ENCODE measurements at places on chromosomes 4 and X. TPM values are rescaled to one million over a fixed set of nuclear protein-coding genes. Genes with fewer than 3 reads are reported as not detected.

- DNase-seq = no peak
Observed at GRCh38 chr4:184807256-184807655, 18.5 kb downstream of the ACSL1 start.

- DNase-seq = no peak
Observed at GRCh38 chrX:65932173-65933084, 107.5 kb downstream of the VSIG4 start.

GRCh38 chr4:180310616-180311015, 1932.6 kb upstream of the TENM3 start:
- DNase-seq = no peak

GRCh38 chrX:21806691-21807090, 32.7 kb upstream of the MBTPS2 start:
- DNase-seq = peak; percentile 26

- peak; percentile 79 for DNase-seq
Observed at GRCh38 chr4:71206763-71207162, 132.1 kb upstream of the SLC4A4 start.

- DNase-seq = no peak
Observed at GRCh38 chr4:133588306-133588705, 439.2 kb downstream of the PCDH10 start.

Gene CT47C1
- not detected for total RNA-seq

DNA sequence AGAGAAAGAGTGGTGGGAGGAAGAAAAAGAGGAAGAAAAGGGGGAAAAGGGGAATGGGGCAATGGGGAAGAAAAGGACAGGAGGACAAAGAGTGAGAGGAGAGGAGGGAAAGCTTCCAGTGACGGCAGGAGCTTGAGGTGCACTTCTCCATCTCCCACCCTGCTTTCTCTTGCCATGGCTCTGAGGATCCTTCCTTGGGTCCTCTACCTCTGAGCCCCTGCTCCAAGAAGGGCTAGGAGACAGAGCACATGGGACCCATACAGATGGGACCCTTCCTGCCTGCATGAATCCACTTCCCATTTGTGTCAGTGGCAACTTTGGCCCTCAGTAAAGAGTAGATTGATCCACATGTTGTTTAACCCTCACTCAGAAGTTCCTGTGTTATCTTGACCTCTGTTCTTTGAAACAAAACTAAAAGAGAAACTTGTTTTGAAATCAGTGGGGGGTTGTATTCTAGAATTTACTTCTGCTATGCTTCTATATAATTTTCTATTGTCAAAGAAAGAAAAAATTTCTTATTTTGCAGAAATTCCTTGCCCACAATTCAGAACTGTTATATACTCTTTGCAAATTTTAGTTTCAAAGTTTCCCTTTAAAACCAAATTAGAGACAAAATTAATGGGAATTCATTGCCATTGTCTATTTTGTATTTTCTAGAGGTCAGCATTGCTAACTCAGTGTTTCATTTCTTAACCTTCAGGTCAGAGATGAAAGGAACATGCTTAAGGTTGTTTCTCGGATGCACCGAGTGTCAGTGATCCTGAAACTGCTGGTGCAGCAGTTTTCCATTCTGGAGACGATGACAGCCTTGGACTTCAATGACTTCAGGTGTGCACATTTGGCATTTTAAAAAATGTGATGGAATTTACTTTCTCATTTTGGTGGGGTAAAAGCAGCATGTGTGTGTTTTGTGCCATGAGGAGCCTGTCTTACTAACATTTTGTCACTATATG, 5.0 kb downstream of the TDO2 start:
- no peak for DNase-seq

Gene CITED1
- not detected for total RNA-seq

Gene ALB
- total RNA-seq = not detected

- peak; percentile 40 for DNase-seq
Observed at GRCh38 chrX:53714580-53715345, 28.2 kb upstream of the HUWE1 start.

Gene IL3RA
- total RNA-seq = not detected

Gene CT45A10
- not detected for total RNA-seq

- peak; percentile 83 for DNase-seq
Observed at GRCh38 chrX:63747331-63747730, 37.7 kb downstream of the ARHGEF9 start.

- peak; percentile 96 for DNase-seq
Observed at GRCh38 chr4:37648084-37648817, 37.9 kb downstream of the RELL1 start.

Gene TMPRSS11A
- not detected for total RNA-seq

- peak; percentile 24 for DNase-seq
Observed at GRCh38 chr4:159178151-159178546, 75.3 kb downstream of the RAPGEF2 start.

GRCh38 chrX:116694046-116694445, 231.3 kb upstream of the CT83 start:
- DNase-seq = no peak

Gene XPNPEP2
- total RNA-seq = 1.9 TPM

DNA sequence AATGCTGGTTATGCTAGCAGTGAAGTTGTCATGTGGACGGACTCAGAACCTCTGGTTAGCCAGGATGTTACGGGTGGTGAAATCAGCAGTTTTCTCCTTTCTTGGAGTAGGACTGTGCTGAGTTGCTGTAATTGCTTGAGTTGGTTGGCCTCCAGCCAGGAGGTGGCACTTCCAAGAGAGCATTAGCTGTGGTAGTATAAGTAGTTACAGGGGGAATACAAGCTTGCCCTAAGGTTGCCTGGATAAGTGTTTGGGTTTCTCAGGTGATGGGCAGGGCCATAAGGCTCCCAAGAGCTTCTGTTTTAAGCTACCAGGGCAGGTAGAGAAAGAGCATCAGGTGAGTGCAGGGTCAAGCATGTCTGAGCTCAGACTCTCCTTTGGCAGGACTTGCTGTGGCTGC, 103.0 kb downstream of the ZNF518B start:
- no peak for DNase-seq

Gene PCYT1B
- not detected for total RNA-seq

Gene RTL5
- total RNA-seq = 1.0 TPM

- no peak for DNase-seq
Observed at GRCh38 chr4:139675651-139676050, 10.0 kb downstream of the MGST2 start.

Gene TLR8
- total RNA-seq = not detected

DNA sequence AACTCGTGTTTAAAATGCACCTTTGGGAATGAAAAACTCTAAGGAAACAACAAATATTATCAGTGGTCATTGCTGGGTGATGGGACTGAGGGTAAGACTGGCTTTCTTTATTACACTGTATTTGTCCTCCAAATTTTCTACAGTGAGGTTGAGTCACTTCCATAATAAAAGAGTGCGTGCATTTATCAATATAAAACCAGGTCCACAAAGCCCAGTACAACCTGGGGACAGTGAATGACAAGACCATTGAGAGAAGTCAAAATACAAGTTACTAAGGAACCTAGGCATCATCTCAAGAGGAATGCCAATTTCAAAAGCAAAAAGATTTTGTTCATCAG, 76.4 kb downstream of the MAGED4 start:
- DNase-seq = no peak

Gene NLRP2B
- not detected for total RNA-seq

GRCh38 chr4:151215295-151215694, 61.7 kb upstream of the PRSS48 start:
- no peak for DNase-seq

Gene NRK
- not detected for total RNA-seq

DNA sequence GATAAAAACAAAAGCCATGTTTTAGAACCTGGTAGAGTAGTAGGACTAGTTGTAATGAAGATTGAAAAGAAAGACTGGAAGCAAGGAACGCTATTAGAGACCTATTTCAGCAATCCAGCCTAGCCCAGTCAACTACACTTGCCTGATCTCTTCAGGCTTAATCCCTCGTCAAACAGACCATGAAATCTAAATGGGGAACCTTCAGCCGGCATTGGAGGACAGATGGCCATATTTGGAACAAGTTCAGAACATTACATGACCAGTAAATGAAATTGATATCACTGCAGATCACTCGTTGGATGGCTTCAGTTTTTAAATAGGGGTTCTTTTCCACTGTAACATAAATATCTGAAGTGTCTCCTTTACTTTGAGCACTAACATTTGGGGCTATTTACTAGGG, 84.8 kb upstream of the WDR44 start:
- no peak for DNase-seq

Gene DDX3X
- 206 TPM for total RNA-seq

DNA sequence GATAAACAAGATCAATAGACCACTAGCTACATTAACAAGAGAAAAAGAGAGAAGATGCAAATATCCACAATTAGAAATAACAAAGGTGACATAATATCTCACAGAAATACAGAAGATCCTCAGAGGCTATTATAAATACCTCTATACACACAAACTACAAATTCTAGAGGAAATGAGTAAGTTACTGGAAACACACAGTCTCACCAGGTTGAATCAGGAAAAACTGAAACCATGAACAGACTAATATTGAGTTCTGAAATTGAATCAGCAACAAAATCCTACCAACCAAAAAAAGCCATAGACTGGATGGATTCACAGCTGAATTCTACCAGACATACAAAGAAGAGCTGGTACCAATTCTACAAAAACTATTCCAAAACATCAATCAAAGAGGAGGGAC, 211.8 kb upstream of the CPEB2 start:
- no peak for DNase-seq

Gene SYN1
- not detected for total RNA-seq

DNA sequence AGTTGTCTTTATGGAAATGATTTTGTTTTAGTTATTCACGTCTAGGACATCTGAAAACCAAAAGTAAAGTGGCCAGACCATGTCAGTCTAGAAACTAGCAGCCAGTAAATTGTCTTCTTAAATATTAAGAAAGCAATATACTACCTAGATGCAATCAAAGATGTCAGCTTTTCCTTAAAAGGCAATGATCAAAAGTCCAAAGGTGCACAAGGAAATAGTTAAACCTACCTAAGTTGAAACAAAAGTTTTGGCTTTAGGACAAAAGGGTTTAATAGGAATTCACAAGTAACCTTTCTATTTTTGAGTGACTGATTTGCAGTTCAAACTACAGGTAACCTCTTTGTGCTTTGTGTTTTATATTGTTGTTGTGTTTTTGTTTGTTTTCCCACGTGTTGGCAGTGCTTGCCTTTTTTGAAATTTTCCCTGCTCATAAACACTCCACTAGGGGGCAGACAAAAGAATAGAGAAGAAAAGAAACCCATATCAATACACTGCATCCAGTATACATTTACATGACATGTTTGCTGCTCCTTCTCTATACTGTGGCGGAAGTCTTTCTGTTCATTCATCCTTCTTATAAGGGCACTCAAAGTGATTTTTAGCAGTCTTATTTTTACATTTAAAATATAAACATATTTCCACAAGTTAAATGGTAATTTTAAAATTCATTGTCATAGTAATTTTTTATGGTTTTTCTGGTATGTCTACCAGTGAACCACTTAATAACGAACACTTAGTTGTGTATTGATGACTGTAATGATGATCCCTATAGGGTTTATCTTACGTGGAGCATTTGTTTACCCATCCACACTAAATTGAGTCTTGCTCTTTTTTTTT, 62.7 kb downstream of the GAB1 start:
- DNase-seq = peak; percentile 67

- DNase-seq = no peak
Observed at GRCh38 chr4:23166407-23166806, 473.7 kb downstream of the GBA3 start.

DNA sequence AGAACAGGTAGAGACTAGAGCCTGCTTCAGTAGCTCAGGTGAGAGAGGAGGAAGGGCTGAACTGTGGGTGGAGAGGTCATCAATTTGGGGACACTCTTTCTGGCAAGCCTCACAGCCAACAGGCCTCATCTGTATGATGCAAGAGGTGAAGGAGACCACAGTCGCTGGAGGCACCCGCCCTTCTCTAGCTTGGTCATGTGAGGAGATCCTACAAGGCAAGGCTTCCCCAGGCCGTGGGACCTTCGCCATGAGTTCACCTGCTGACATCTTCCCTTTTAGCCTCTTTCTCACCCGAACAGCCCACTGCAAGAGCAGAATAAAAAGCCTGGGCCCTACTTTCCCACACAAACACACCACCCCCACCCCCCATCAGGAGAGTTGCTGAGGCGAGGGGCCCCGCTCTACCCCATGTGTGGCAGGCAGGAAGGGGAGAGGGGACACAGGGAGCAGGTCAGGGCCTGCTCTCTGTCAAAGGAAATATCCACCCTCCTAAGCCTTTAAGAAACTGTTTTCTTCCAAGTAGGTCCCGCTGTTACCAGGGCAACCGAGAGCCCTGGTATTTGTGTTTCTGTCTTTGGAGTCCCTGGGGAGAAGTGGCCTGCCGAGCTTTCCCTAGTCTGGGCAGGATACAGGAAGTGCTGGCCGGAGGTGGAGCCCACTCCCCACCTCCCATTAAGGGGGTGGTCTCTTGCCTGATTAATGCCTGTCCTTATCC, 8.1 kb downstream of the RTL5 start:
- DNase-seq = peak; percentile 22

- DNase-seq = peak; percentile 35
Observed at GRCh38 chr4:98092833-98093439, 50.3 kb downstream of the STPG2 start.

DNA sequence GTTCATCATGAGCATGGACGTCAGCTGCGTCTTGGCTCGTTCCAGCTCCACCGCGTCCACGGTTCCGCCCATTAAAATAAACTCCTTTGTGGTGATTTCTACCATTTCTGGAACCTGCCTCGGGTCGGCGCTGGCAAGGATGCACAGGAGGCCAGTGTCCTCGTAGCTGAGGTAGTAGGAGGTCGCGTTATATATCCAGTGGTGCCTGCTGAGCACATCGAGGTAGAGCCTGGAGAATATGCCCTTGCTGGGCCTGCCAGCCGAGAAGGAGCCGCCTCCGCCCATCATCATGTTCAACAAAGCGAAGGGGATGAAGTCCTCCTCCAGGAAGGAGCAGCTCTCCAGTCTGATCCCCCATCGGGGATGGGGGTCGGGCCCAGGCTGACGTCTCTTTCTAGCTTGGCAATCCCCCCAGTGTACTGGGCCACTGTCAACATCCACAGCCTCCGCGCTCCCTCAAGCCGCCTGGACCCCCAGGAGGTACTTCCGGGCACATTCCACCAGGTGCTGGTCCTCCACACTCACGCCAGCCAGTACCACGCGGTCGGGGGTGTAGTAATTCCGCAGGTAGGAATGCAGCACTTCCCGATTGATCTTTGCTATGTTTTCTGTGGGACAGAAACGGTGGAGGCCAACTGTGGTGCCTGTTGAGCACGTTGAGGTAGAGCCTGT, 120.9 kb upstream of the GRID2 start:
- no peak for DNase-seq

Gene PASD1
- not detected for total RNA-seq

- DNase-seq = no peak
Observed at GRCh38 chr4:38284294-38285030, 324.3 kb downstream of the PTTG2 start.

Gene PRRG1
- total RNA-seq = 9.2 TPM
